Keratinocyte (primary cell): ENCODE measurements at places on chromosomes 6 and 20.

DNA sequence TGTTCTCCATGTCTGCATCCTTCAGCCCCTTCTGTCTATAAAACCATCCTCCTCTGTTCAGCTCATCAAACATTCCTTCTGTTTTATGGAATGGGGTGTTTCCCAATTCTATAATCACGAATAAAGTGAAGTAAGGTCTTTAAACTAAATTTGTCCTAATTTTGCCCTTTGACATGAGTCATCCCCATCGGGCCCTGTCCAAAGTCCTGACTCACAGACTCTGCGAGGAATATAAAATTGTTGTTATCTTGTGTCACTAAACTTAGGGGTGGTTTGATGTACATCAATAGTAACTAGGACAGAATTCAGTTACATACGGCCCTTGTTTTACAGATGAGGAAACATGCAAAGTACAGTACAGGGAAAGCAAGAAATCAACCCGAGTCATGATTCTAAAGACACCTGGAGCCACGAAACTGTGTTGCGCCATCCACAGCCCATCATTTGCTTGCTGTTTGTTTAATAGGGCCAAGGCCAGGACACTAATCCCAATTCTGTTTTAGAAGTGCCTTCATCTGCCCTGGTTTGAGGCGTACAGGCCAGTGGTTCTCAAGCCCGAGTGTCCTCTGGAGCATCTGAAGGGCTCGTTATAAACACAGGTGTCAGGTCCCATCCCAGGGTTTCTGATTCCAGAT lies 2.8 kb downstream of the ACSS1 start:
- H3K4me1 ChIP-seq, result peaks cover 12% of the 10 kb centered on the region
- no peak overlapping the region for H3K27ac ChIP-seq
- DNase-seq, result no peak
- H3K27me3 ChIP-seq, result peaks cover 13% of the 10 kb centered on the region
- H3K36me3 ChIP-seq, result no peaks in the 10 kb centered on the region

DNA sequence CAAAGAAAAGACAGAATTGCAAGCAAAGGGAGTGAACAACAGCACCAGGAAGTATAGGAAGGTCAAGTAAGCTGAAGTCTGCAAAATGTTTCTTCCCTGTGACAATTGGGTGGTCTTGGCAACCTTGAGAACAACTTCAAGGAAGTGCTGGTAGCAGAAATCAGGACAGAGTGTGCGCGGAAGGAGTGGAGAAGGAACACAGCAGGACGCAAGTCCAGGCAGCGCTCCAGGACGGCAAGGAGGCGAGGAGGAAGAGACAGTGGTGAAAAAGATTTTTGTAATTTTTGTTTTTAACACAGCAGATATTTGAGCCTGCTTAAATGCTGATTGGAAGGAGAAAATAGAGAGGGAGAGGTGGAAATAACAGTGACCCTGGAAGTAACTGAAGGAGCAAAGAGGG lies 141.7 kb downstream of the F13A1 start:
- DNase-seq, result no peak
- H3K4me3 ChIP-seq, result no peak overlapping the region
- no peaks in the 10 kb centered on the region for H3K27me3 ChIP-seq
- H3K4me1 ChIP-seq, result no peaks in the 10 kb centered on the region

GRCh38 chr6:126180585-126180984 lies 159.3 kb upstream of the CENPW start:
- peak; percentile 55 for DNase-seq
- H3K27me3 ChIP-seq, result no peaks in the 10 kb centered on the region
- no peak overlapping the region for H3K27ac ChIP-seq

- H3K27ac ChIP-seq, result no peak overlapping the region
- no peaks in the 10 kb centered on the region for H3K27me3 ChIP-seq
- no peak for DNase-seq
Measured at GRCh38 chr6:120405947-120406346, 928.3 kb downstream of the TBC1D32 start.

DNA sequence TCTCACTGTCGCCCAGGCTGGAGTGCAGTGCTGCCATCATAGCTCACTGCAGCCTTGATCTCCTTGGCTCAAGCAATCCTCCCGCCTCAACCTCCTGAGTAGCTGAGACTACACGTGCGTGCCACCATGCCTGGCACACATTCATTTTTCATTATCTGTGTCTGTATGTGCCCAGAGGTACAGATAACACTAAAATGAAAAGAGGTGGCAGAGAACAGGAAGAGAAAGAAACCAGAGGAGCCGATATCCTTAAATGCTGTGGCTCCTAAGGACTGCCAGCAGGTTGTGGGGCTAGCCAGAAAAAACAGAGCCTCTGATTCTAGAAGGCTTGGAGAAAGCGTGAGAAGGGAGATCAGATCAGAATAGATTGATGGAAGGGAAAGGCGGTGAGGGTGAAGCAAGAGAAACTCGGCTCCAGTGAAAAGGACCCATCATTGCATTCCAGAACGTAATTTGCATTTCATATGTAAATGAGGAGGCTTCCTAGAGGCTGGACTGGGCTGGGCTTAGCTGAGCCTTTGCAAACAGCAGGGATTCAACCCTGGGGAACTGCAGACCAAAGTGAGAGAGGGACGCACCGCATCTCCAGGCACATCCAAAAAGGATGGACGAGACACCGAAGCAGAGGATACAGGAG lies 64.2 kb downstream of the GCNT2 start:
- DNase-seq, result no peak
- H3K27me3 ChIP-seq, result no peaks in the 10 kb centered on the region
- no peak overlapping the region for H3K4me3 ChIP-seq
- no peak overlapping the region for H3K27ac ChIP-seq
